ENCODE measurements at places on chromosomes 16 and 17.

- no peak for DNase-seq
Measured at GRCh38 chr16:28189245-28189644, 22.5 kb downstream of the XPO6 start.

- DNase-seq, result no peak
Measured at GRCh38 chr16:75114179-75114945, 2.2 kb downstream of the LDHD start.

GRCh38 chr17:80265205-80266068 is 4.8 kb downstream of the RNF213 start:
- DNase-seq, result no peak

DNA sequence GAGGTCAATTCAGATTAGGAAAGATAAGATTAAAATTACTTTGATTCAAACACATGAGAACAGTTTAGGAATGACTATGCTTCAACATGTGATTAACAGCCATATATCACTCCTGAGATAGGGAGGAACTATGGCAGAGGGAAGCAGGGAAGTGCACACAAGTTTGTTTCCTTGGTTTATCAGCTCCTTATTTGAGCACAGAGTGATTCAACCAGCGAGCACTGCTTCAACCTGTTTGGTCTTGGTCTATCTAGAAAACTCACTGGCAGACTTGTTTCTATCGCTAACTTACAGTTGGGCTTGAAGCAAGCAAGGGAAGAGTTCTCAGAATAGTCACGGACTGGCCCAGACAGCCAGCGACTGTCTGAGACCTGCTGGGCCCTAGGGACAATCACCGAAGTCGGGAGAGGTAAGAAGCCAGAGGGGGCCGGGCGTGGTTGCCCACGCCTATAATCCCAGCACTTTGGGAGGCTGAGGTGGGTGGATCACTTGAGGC is 23.5 kb downstream of the TUBG1 start:
- no peak for DNase-seq

GRCh38 chr17:55750750-55751657 is at the start of gene PCTP:
TSS of gene PCTP (plus strand) at chr17:55751051. CDS start at chr17:55751104, 53 bp downstream.
- DNase-seq, result peak; percentile 62

- no peak for DNase-seq
Measured at GRCh38 chr16:73404001-73404400, 356.1 kb upstream of the ZFHX3 start.

GRCh38 chr16:49351096-49351487 is 22.5 kb upstream of the C16orf78 start:
- no peak for DNase-seq

DNA sequence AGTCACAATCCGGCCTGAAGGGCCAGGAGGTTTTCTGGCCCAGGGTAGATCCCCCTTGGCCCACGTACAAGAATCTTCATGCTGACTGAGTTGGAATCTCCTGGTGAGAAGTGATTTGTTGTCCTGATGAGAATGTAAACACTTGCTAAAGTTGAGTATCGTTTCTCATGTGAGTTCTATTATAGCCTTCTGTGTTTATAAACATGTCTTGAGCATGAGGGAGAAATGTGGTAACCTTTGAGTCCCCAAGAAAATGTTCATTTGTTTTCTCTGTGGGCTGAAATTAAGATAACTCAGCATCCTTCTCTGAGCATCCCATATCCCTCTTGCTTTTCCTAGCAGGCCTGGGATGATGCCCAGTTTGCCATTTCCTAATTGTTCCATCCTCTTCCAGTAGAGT is 204.8 kb downstream of the FTO start:
- no peak for DNase-seq

DNA sequence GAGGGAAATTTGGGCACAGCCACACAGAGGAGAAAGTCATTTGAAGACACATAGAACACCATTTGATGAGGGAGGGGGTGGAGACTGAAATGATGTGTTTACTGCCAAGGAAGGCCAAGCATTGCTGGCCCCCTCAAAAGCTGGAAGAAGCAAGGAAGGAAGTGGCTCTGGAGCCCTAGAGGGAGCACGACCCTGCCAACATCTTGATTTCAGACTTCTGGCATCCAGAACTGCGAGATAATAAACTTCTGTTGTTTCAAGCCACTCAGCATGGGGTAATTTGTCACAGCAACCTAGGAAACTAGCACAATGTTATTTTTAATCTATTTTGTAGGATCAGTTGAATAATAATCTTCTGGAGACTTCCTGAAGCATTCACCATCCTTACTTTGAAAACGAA is 314.8 kb upstream of the GOT2 start:
- no peak for DNase-seq

GRCh38 chr17:7837408-7838088 is 3.5 kb downstream of the KDM6B start:
- no peak for DNase-seq

DNA sequence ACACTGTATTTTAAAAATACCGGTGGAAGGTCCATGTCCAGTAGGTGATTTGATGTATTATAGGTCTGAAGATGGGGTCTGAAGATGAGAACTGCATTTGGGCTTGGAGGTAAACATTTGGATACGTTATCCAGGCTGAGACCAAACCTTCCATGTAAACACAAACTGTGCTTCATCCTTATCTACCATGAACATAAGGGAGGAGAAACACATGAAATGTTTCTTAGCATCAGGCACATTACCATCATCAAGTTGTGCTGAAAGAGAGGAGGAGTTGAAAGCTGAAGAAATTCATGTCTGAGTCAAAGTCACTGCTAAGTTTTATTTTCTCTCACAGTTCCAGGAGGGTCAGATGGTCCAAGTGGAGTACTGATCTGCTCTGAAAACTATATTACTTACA is 11.4 kb downstream of the SF3B3 start:
- DNase-seq, result no peak

- DNase-seq, result no peak
Measured at GRCh38 chr17:3040882-3041281, 22.5 kb downstream of the OR1D5 start.

DNA sequence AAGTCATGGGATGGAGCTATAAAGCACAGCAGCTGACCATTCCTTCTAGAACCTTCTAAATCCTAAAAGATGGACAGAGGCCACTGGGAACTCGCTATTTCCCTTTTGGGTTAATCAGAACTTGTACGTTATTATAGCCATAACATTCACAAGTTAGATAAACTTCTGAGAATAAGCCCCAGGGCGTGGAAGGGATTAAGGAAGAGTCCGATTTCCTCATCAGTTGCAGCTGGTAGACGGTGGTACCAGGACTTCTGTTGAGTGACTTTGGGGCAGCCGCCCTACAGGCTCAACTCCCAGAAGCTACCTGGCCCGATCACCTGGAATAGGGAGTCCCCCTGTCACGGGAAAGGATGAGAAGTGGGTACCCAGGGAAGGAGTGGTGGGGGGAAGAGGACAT is 370.1 kb upstream of the ZFHX3 start:
- DNase-seq, result no peak

DNA sequence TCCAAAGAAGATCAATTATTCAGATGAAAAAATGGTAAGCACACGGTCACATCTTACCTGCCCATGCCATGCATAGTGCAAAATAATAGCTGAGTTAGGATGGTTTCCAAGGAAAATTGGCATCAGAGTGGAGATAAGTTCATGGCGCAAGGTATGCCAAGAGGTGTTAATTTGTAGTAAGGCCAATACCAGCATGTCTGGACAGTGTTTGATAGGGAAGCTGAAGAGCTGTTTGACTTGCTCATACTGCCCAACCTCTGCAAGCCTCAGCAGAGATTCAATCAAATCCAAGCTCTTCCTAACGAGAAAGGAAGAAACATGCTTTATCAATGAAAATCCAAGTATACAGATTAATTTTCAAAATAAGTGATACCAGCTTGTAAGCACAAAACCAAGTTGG is 51.0 kb downstream of the CNOT1 start:
- no peak for DNase-seq

GRCh38 chr17:42531455-42532354 is 4.3 kb upstream of the NAGLU start:
- DNase-seq, result no peak

DNA sequence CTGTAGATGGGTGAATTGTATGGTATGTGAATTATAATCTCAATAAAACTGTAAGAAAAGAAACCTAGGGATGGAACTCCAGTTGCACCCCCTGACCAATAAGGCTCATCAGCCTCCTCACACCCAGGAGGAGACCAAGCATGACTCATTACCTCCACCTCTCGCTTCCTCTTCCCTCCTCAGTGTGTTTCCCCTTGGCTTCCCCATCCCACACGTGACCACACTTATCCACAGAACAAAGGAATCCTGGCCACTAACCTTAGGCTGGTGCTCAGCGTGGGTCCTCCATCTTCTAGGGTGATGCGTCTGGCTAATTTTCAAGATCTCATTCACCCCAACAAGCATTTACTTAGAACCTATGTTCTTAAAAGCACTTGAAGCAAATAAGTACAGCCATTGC is 36.2 kb upstream of the MAP3K14 start:
- DNase-seq, result peak; percentile 26

GRCh38 chr17:20961586-20961985 is 81.2 kb downstream of the USP22 start:
- DNase-seq, result no peak

DNA sequence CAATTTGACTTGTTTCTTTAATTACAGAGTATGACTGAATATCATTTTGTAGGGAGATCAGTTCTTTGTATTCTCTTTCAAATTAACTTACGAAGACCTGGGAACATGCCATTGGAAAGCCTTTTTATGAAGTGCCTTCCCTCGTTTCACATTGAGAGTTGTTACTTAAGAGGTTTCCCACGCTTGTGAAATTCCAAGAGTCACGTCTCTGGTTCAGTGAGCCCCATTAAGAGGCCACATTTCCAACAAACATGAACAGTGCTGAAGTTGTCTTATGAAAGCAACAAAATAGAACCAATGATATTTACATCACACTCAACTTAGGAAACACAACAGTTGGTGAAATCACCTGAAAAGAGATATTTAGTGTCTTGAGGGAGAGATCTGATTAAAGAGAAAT is 334.1 kb downstream of the TOX3 start:
- no peak for DNase-seq

DNA sequence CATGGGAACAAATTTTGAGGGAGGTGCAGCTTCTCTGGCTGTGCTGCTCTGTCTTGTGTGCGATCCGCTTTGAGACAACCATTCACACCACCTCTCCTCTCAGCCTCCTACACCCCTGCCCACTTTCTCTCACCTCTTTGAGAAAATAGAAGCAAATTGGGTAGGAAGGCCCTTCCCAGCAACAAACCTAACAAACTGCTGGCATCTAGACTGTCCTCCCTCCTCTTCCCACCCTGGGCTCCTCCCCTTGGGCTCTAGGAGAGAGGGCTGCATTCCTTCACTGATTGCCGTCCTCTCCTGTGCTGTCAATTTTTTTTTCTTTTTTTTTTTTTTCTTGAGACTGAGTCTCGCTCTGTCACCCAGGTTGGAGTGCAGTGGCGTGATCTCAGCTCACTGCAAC is 13.5 kb downstream of the CDIPT start:
- DNase-seq, result no peak

- no peak for DNase-seq
Measured at GRCh38 chr17:17508646-17509591, 12.7 kb upstream of the RASD1 start.

DNA sequence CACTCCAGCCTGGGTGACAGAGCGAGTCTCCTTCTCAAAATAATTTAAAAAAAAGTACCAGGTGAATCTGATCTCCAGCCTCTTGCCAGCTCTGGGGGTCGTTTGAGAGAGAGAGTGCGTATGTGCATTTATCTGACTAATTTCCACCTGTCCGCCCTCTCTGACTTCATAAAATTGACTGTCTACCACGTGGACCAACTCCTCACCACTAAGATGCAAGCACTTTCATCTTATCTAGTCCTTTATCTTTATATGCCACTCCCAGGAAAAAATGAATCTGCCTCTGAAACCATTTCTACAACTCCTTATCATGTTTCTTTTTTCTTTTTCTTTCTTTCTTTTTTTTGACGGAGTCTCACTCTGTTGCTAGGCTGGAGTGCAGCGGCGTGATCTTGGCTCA is 55.8 kb downstream of the HS3ST3A1 start:
- no peak for DNase-seq

DNA sequence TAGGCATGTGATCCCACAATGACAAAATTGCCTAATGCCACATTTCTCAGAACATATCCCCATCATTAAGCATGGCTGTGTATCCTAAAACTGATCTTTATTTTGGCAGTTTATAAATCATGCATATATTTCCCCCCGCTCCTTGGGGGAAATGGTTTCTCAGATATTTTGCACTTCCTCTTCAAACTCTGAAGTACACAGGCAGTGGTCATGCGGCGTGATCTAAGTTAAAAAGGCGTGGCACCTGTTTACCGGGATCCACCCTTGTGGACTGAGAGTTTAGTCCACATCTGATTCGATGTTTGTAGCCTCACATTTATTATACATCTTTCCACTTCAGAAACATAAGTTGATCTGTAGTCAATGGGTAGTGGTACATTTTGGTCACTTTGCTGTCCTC is 51.4 kb downstream of the USP10 start:
- no peak for DNase-seq

- DNase-seq, result no peak
Measured at GRCh38 chr17:63249256-63250004, 196.7 kb downstream of the CYB561 start.

DNA sequence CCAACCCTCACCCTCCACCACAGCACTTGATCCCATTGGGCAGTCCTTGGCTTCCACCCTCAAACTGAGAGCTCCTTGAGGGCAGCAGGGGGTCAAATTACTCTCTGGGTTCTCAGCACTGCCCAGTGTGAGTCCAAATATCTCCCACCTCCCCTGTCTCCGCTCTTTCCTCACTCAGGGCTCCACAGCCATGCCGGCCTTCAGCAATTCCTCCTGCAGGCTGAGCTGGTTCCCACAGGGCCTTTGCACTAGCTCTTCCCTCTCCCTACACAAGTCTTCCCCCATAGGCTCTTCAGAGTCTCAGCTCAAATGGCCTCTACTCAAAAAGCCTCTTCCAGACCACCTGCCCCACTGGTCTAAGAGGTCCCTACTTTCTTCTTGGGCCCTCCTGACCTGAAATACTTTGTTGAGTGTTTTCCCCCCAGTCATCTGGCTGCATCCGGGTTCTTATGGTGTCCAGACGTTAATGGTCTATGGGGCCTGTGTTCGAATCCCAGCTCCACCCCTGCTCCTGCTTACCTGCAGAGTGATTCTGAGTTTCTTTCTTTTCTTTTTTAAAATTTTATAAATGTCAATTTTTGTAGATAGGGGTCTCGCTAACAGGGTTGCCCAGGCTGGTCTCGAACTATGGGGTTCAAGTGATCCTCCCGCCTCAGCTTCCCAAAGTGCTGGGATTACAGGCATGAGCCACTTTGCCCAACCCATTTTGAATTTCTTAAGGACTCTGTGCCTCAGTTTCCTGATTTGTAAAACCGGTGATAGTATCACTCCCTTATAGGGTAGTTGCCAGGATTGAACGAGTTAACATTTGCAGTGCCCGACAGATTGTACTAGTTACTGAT is 973 bp upstream of the IL4R start:
- DNase-seq, result no peak

All from activated CD4-positive, alpha-beta T cell treated with anti-CD3 and anti-CD28 coated beads, Interleukin-2, amount 50 U/mL, for 24 hours (primary cell).